AG08395 (cell line): ENCODE measurements at places on chromosomes 4 and X.

- peak; percentile 3 for DNase-seq
Measured at GRCh38 chr4:130395871-130396270, 1299.9 kb downstream of the C4orf33 start.

GRCh38 chr4:85701861-85702321 lies 226.9 kb downstream of the ARHGAP24 start:
- no peak for DNase-seq

- DNase-seq: no peak
Measured at GRCh38 chrX:128012015-128012414, 40.2 kb downstream of the ACTRT1 start.

GRCh38 chr4:2168469-2169319 lies 73.2 kb downstream of the HAUS3 start:
- no peak for DNase-seq

DNA sequence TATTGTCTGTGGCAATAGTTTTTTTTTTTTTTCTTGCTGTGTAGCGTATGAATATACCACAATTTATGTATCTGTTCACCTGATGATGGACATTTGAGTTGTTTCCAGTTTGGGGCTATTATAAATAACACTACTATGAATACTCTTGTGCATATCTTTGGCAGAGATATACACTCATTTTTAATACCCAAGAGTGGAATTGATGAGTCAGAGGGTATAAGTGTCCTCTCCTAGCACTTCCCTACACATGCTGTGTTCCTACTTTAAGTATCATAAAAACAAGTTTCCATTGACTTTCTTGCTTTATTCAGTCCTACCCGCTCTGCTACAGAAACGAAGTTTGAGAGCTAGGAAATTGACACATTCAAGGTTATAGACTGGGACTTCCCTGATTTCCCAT lies 39.8 kb downstream of the XIAP start:
- DNase-seq: no peak

DNA sequence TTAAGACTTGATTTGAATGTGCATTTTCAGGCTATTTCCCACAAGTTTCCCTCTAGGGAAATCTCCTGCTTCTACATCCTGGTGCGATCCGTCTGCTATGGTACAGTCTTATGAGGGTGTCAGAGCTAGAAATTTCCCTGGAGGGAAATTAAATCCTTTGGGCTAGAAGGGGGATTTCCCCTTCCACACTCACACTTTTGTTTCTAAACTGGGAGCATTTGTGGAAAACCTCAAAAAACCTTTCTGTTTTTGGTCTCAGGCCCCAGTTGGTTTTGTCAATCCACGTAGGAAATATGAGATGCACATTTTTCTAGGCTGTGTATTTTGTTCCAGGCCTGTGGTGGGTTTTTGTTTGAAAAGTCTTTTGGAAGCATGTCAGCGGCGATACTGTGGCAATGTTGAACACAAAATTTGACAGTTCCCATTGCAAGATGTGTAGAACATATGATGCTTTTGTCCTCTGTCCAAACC lies 17.8 kb downstream of the HMGB3 start:
- no peak for DNase-seq

- peak; percentile 13 for DNase-seq
Measured at GRCh38 chr4:153223930-153224329, 19.7 kb downstream of the TRIM2 start.

DNA sequence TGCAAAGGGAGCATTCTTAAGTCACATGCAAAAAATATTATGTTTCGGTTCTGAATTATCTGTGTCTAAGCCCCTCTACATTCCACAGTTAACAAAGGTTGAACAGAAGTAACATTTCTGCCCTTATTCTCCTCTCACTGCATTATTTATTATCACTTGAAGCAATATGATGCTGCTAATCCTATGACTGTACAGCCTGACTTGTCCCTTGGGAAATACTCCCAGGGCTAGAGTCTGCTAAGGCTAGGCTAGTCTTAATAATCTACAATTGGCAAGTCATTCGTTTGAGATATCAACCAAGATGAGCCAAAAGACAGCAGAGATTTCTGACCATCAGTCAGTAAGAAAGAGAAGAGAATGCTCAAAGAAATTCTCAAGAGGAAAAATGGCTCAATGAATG lies 226.9 kb upstream of the HCCS start:
- peak; percentile 74 for DNase-seq

DNA sequence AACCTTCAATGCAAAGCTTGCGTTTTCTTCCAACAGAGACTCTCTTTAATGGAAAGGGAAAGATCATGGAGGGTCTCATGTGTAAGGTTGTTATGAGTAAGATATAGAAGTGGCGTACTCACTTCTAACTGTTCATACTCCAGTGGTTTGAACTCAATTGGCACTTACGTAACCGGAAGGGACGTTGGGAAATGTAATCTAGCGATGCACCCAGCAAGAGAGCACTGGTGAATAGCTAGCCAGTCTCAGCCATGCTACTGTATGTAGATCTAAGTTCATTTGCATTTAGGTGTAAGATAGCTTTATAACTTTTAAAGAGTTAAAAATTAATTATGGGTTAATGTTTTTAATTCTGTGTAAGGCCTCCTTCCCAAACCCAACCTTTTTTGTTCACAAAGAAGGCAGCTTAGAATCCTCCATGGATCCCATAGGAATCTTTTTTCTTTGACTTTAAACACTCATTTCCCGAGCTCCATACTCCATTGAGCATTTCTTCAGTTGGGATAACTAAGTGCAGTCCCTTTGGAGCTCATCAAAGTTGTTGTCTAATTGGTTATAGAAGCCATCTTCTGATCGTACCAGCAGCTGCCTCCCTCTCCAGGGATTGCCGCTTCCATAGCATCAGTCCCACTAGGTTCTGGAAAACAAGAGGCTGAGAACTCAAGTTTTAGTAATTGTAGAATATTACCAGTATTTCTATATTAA lies 191.1 kb downstream of the RAPGEF2 start:
- DNase-seq: no peak

GRCh38 chr4:90234916-90235547 lies 107.8 kb downstream of the CCSER1 start:
- DNase-seq: no peak

DNA sequence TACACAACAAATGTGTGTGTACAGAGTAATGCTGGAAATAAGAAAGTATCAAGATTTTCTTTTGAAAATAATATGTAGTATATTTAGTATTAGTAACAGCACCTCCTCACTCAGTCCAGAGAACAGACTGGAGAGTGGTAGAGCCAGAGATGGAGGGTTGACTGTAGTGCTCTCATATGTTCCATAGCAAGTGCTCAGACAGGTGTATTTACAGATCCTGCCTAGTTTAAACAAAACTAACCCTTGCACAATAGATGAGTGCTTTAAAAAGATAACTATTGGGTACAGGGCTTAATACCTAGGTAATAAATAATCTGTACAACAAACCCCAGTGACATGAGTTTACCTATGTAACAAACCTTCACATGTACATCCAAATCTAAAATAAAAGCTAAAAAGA lies 381.0 kb upstream of the EMCN start:
- DNase-seq: no peak

DNA sequence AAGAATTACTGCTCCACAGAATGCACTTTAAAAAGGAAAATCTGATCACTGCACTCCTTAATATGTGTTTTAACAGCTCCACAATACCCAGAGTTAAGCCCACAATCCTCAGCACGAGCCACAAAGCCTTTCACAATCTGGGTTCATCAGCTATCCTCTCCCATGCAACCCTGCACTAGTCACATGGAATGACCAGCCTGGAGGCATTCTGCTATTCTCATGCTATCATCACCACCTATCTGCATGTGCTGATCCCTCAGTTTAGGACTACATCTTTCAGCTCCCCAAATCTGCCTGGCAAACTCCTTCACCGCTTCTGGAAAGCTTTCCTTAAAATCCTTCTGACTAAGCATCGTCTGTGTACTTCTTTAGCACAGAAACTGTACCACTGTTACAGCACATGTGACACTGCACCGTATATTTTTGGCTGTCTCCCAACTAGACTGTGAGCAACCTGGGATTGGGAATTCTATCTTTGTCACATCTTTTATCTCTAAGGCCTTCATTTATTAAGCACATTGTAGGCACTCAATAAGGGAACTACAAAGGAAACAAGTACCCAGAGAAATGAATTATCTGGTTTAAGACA lies 18.3 kb upstream of the EIF1AX start:
- DNase-seq: no peak

DNA sequence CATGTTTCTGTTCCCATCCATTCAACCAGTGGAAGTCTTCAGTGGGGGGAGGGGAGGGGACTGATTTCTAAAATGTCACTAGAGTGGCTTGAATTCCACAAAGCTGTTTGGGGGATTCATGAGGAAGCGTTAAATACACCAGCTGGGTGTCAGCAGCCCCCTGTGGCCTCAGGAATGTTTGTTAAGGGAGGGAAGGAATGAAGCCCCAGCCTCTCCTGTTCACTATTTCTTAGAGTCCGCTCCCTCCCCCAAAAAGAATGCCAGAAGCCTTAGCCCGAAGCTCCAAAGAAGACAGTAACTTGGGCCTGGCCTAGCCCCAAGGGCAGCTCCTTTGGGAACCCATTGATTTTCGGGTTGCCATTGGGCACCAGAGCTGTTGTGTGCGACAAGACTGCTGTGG lies 3.3 kb downstream of the SHROOM2 start:
- no peak for DNase-seq

DNA sequence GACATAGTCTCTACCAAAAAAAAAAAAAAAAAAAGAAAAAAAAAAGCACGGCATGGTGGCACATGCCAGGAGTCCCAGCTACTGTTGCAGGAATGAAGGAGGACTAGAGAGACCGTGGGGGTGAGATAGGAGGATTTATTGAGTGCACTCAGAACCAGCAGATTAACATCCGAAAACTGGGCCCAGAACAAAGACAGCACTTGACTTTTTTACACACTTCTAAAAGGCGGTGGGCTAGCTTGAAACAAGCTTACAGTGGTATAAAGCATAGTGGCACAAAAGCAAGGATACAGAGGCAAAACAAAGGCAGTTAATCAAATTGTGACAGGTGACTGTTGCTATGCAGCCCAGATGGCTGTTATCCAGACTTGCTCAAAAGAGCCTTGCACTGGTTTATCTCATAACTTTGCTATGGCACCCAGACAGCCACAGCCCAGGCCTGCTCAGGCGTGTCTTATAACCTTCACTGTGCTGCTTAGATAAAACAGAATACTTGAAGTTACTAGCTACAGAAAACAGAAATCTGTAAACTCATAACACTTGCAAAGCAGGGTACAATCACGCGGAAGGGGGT lies 9.9 kb upstream of the PI4K2B start:
- no peak for DNase-seq

GRCh38 chr4:42955746-42956505 lies 63.4 kb downstream of the GRXCR1 start:
- no peak for DNase-seq

DNA sequence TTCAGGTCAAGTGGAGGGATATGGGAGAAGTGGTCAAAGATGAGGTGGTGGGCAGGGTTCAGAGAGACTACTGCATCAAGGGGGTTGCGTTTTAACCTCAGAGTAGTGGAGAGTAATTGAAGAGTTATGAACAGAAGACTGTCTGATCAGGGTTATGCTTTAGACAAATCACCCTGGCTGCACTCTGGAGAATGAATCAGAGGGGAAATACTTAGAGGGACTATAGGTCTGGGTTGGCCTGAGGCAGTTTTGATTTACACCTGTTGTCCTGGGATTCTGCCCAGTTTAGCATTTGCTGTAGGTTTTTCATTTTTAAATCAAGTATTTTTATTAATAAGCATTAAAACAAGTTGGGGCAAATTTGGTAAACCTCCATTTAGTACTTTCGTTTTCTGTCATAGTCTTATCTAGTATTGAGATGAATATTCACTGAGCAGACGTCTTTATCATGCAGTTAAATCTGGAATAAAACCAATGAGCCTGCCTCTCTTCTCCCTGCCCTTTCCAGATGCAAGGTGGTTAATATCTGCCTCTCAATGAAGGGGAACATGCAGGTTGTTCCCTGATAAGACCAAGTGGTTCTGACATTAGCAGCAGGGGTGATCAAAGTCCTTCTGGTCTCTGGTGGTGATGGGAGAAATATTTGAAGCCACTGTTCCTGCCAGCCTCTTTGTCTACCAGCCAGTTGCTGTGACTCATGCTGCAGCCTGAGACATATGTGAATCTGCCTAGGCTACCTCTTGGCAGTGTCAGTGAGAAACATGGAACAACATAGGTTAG lies 116.0 kb upstream of the RPS6KA3 start:
- peak; percentile 7 for DNase-seq

DNA sequence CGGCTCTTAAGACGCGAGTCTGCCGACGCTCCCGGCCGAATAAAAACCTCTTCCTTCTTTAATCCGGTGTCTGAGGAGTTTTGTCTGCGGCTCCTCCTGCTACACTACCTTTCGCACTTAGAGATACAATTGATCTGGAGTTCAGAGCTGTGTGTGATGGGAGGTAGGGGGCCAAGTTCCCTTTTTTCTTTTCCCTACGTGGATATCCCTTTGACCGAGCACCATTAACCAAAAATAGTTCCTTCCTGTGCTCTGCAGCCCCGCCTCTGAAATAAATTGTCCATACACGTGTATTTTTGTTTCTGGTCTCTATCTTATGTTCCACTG lies 555 bp upstream of the PGM2 start:
- DNase-seq: peak; percentile 10

DNA sequence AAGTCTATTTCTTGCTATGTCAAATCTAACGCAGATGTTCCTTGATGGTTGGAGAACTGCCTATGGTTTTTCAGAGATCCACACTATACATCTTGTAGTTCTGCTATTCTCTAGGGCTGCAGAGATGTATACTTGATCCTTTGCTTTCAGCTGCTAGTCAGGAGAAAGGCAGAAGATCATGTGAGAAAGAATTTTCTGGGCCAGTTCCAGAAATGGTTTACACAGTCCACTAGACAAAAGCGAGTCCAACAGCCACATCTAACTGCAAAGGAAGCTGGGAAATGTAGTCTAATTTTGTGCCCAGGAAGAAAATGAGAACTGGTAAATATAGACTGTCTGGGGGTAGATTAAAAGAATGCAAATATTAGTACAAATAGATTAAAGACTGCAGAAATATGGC lies 394.3 kb upstream of the SLIT2 start:
- DNase-seq: no peak

- no peak for DNase-seq
Measured at GRCh38 chr4:6607368-6608055, 32.5 kb downstream of the MAN2B2 start.

DNA sequence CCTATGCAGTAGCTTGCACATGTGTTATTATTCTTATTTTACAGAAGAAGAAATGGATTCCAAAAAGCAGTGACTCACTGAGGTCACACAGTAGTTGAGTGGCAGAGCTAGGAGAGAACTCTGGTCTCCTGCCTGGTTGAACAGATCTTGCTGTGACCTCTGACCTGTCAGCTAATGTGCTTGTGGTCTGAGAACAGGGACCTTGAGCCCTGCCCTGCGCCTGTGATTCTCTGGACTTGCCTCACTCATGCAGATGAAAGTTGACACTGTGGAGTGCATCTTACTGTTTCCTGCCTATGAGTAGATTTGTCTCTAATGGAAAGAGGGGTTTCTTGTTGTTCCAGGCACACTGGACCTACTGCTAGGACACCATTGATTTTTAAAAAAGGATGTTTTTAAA lies 32.3 kb downstream of the ETNPPL start:
- no peak for DNase-seq

- no peak for DNase-seq
Measured at GRCh38 chrX:77426811-77427210, 20.4 kb upstream of the FGF16 start.

GRCh38 chr4:113052379-113052951 lies 3.0 kb downstream of the ANK2 start:
- peak; percentile 52 for DNase-seq

GRCh38 chrX:72028701-72029470 lies 102.8 kb downstream of the RTL5 start:
- DNase-seq: no peak
